Eye (tissue), 1 donor: ENCODE measurements at places on chromosomes 1 and 21.

DNA sequence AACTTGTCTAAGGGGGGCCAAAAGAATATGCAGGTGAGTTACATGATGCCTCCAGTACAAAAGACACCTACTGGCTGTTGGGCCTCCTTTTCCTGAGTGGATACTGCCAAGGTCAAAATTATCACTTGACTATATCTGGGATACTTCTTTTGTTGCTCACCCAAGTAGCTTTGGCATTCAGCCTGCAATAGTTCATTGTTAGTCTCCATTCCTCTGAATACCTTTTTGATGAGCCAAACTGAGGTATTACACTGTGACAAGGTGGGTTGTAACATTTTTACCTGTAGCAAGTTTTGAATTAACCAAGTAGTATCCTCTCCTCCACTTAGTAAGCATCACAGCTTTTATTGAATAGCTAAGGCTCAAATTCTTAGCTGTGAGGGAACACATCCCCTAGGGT lies 408.0 kb downstream of the LRRIQ3 start:
- no peak for DNase-seq

DNA sequence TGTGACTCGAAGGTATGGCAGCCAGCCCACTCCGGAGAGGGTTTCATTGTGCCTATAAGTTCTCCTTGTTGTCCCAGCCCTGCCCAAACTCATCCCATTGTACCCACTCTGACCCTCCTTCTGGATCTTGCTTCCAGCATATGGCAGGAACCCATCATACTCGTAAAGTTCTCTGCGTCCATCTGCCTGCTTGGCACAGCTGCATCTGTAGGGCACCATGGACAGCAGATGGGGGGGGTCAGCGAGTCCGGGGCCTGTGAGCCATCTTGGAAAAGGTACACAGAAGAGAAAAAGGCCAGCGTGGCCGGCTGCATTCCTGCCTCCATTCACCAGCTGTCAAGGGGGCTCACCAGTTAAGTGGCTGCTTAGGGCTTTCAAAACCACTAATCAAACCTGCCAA lies 94.9 kb upstream of the IGSF21 start:
- peak; percentile 20 for DNase-seq

DNA sequence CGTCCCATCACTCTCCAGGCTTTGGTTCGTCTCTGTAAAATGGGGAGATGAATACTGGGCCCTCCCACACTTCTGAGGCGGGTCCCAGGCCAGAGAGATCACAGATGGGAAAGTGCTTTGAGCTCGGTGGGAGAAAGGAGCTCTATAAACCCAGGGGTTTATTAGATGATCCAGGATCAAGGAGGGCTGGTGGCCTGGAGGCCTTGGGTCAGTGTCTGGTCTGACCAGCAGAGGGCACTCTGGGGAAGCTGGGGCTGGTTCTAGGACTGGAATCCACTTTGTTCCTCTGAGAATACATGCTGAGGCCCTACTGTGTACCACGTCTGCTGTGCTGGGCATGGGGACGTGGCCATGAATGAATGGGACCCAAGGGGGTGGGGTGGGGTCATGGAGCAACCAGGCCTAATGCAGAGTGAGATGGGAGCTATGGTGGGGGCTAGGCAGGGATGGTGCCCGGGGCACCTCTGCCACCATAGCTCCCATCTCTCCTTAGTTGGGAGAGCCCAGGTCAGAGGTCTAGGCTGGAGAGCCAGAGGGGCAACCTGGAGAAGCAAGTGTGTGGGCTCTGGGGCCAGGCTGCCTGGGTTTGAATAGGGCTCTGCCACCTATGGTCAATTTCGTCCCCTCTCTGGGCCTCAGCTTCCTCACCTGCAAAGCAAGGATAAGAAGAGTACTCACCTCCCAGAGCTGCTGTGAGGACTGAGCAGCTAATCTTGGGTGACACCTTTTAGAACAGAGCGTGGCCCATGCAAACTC lies 9.0 kb upstream of the FAM131C start:
- DNase-seq = peak; percentile 87

DNA sequence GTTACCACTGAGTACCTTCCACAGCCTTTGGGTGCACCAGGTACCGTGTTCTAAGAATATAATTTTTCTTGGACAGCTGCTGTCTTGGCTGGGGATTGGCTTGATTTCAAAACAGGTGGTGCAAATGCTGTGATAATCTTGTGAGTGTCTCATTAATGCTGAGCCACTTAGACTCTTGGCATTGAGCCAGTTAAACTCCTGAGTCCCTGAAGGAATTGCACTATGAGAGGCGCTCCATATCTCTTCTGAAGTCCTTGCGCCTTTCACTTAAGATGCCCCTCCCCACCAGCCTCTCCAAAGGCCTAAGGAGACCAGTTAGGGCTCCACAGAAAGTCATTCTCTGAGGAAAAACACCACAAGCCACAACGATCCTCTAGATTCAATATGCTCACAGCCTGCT lies 51.0 kb downstream of the BACH1 start:
- DNase-seq = no peak

- no peak for DNase-seq
Measured at GRCh38 chr1:205576011-205576410, 55.8 kb downstream of the ELK4 start.

- DNase-seq = no peak
Measured at GRCh38 chr1:93607814-93608186, 73.8 kb downstream of the BCAR3 start.

DNA sequence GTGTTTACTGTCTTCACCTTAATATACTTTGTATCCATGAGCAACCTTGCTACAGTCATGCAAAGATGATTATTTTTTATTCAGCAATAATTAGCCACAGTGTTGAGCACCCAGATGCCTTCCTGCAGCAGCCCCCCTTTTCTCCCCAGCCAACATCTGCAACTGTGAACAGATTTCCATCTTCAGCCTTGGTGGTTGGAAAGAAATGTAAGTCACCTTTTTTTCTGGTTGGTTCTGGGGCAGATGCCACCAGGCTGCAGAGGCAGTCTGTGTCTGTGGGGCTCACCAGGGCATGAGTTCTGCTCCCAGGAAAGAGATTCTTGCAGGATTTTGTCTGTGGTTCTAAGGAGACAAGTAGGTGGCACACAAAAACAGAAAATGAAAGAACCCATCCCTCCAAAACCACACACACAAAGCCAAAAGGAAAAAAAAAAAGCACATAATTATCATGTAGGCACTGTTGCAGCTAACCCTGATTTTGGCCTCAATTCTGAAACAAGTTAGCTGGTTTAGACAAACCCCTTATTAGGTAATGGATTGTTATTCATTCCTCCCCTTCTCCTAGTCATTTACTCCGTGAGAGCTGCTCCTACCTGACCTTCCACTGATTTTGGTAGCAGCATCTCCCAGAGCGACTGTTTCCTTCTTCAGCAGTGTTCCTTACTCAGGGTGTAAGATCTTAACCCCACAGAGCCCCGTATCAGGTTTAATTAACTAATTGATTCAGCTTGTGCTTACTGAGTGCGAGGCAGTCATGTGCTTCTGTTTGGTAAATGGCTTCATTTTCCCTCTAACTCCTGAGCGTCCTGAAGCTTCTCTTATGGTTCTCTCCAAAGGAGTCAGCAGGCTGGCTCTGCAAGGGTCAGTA lies 36.5 kb downstream of the GALNT2 start:
- DNase-seq = no peak

GRCh38 chr1:194056169-194056568 lies 869.8 kb upstream of the B3GALT2 start:
- DNase-seq = no peak

DNA sequence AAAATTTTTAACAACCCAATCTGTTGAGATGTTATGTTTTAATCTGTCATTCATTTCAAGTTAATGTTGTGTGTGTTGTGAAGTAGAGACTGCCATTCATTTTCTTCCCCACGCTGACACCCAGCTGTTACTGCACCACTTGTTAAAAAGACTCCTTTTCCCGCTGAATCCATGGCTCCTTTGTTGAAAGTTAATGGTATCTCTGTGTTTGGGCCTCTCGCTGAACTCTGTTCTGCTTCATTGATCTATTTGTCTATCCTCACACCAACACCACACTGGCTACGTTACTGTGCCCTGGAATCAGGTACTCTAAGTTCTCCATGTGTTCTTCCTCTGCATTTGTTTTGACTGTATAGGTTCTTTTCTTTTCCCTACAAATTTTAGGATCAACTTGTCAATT lies 58.2 kb downstream of the PDE9A start:
- DNase-seq = peak; percentile 69

- no peak for DNase-seq
Measured at GRCh38 chr1:233721004-233721595, 107.2 kb downstream of the KCNK1 start.

- no peak for DNase-seq
Measured at GRCh38 chr1:98289311-98289710, 368.5 kb upstream of the DPYD start.

DNA sequence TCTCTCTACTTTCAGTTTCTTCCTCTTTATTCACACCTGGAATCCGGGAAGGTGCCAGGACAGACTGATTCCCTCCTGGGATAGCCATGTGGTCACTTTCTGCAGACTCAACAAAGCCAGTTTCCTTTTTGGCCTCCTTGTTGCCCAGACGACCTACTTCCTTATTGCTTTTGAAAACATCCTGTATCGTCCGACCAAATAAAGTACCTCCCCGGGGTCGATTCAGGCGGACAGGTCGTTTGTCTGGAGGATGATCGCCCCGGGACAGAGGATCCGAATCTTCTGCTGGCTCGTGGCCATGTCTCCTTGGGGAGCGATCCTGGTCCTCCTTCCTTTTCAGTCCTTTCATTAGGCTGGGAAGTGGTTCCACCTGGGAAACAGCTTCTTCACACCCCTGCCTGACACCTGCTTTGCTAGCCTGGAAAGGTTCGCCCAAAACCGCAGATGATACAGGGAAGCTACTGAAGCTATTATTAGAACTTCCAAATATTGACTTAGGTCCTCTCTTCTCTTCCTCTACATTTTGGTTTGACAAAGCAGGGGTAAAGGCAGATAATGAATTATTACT lies 1.2 kb downstream of the MCM3AP start:
- no peak for DNase-seq

- no peak for DNase-seq
Measured at GRCh38 chr1:22053861-22054770, 1.6 kb downstream of the CDC42 start.

GRCh38 chr21:20572582-20572981 lies 425.6 kb upstream of the NCAM2 start:
- no peak for DNase-seq

- no peak for DNase-seq
Measured at GRCh38 chr1:171397851-171398469, 84.0 kb downstream of the FMO4 start.
